Midbrain (tissue), 1 donor: ENCODE measurements at places on chromosomes 4 and X.

GRCh38 chr4:125169192-125169591 is 145.6 kb upstream of the FAT4 start:
- DNase-seq = no peak

- no peak for DNase-seq
Observed at GRCh38 chrX:101394372-101394771, 3.6 kb downstream of the RPL36A start.

GRCh38 chr4:179631321-179631720 is 2189.1 kb upstream of the AGA start:
- no peak for DNase-seq

- peak; percentile 46 for DNase-seq
Observed at GRCh38 chr4:169340834-169341233, 70.1 kb upstream of the SH3RF1 start.

DNA sequence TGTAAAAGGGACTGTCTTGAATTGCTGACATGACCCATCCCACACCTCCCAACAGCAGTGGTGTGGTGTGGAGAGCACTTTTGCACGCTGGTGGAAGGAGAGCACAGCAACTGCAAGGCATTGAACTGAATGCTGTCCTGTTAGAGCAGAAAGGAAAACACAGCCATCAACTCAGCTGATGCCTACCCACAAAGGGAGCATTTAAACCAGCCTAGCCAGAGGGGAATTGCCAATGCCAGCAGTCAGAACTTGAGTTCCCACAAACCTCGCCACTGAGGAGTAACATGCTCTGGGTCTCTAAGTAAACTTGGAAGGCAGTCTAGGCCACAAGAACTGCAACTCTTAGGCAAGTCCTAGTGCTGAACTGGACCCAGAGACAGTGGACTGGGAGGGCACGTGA is 31.9 kb downstream of the MAGED4 start:
- DNase-seq = no peak

DNA sequence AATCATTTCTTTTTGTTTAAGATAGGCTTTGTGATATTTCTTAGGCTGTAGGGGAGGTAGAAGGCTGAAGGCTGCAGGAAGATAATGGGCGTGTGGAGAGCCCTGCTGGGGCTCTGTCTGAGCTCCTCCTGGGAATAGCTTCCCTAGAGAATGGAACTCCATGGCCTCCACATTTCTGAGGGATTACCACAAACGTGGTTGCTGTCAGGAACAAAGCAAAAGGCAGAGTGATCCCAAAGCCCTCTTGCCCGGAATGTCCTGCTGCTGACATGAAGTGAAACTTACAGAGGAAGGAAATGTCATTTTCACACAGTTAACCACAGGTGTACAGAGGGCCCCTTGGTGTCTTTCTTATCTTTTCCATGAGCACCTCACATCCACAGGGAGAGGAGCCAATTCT is 89.3 kb downstream of the DDIT4L start:
- DNase-seq = no peak

- DNase-seq = no peak
Observed at GRCh38 chrX:42399632-42400024, 378.3 kb downstream of the PPP1R2C start.

DNA sequence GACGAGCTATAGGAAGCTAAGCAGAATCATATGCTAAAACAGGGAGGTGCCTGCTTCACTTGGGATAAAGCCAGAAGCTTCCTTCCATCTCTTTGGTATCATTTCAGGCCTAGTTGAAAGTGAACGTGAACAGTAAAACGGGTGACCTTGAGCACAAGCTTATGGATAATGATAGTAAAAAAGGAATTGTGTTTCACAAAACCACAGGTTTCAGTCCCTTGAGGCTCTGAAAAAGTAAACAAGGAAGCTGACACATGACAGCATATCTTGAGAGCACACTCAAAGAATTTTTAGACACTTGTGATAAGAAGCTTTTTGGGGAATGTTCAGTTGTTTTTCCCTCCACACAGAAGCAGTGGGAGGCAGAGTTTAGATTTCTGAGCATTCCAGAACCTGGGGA is 286.1 kb downstream of the DCHS2 start:
- no peak for DNase-seq

- no peak for DNase-seq
Observed at GRCh38 chr4:43234626-43235415, 342.3 kb downstream of the GRXCR1 start.

DNA sequence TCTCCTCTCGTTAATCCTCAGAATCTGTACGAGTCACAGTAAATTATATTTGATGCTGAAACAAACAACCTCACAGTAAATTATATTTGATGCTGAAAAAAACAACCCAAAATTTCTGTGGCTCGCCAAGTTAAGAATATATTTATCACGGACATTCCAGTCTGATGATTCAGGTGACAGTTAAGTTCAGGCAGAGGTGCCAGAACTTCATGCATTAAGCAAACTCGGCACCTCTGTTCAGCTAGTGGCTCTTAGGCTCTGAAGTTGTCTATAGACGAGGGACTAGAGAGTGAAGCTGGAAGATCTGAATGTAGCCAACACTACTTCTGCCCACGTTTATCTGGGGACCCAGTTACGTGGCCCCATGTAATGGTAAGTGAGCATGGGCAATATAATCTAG is 132.2 kb upstream of the AGA start:
- no peak for DNase-seq

DNA sequence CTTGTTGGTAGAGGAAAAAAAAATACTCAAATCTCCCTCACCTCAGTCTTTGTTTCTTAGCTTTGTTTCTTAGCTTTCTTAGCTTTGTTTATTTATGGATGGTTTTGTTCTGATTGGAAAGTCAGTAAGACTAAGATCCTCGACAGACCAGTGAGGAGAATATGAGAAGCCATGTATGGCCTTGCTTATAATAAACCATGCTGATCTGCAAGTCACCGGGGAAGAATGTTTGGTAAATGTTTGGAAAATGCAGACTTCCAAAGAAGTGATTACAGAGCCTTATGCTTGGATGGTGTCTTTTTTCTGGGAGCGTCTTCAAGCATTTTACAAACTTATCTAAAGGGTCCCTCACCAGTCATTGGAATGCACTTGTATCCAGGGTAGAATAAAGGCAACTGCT is 90.1 kb upstream of the NOCT start:
- DNase-seq = no peak

GRCh38 chr4:144179152-144179739 is 38.7 kb upstream of the GYPA start:
- no peak for DNase-seq

- no peak for DNase-seq
Observed at GRCh38 chr4:10688846-10689245, 4.3 kb upstream of the CLNK start.

- peak; percentile 44 for DNase-seq
Observed at GRCh38 chrX:24259544-24260240, 54.2 kb downstream of the SUPT20HL2 start.

DNA sequence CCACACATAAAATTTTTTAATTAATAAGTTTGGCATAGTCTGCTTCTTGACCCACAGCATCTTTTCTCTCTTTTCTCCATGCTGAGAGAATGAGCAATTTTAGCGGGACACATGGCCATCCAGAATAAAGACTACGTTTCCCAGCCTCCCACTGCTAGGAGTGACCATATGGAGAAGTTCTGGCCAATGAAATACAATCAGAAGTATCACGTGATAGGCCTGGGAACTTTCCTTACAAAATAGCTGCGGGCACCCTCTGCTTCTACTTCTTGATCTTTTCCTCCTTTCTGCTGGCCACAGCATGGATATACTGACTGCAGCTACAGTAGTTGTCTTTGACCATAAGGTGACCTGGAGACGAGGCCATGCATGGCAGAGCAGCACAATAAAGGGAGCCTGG is 348.0 kb downstream of the BCOR start:
- DNase-seq = no peak

- peak; percentile 13 for DNase-seq
Observed at GRCh38 chr4:11720292-11720691, 291.6 kb upstream of the HS3ST1 start.

DNA sequence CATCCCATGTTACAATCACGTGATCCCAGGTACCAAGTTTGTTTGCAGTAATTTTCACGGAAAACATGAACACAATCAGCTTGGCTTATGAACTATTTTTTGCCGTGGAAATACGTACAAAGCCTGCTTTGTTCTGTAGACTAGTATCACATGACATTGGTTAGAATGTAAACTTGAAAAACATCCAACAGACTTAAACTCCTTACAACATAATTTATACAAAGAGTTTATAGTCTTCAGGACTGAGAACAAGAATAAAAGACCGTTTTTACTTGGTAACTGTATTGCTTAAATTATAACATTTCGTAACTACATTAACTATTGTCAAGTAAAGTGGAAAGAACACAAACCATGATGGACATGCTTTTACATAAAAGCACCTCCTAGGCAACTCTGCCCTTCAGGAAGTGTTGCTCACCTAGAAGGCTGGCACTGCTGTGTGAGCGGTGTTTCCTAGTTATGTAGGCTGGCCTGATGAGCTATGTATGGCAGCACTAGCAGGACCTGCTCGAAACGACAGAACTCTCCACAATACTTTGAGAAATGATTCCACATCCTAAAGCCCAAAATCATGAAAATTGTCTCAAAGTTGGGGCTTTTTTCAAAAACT is 41.8 kb upstream of the WDR1 start:
- DNase-seq = no peak

DNA sequence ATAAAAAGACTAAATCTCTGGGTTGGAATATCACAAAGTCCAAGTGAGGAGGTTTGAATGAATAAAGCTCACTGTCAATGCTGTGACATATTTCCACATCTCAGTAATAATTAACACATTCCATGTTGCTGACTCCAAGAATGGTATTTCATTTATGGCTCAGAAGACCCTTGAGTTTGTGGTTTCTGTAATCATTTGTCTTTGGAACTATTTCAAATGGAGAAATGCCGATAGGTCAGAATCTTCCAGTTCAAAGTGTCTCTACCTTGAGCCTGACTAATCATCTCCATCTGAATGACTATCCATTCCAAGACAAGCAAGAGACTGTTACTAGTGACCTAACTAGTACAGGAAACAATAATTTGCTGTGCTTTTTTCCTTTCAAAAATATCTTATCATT is 24.2 kb upstream of the SLC2A9 start:
- no peak for DNase-seq

GRCh38 chr4:148573296-148573695 is 131.1 kb upstream of the NR3C2 start:
- no peak for DNase-seq

DNA sequence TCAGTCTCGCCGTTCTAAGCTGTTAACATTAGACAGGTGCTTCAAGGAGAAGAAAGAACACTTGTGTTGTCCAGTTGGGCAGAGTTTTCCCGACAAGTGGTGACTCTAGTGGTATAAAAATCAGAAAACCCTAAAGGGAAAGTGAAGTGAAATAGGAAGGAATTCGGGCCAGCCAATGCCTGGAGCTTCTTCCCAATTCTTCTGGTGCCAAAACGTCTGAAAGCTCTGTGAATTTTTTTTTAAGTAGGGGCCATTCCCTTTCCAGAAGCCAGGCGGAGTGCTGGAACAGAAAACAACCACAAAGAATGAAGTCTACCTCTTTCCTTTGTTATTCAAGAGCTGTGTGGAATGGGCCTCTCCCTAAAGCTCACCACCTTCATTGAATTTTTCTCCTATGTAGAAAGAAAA is 43.1 kb upstream of the PPARGC1A start:
- DNase-seq = no peak

DNA sequence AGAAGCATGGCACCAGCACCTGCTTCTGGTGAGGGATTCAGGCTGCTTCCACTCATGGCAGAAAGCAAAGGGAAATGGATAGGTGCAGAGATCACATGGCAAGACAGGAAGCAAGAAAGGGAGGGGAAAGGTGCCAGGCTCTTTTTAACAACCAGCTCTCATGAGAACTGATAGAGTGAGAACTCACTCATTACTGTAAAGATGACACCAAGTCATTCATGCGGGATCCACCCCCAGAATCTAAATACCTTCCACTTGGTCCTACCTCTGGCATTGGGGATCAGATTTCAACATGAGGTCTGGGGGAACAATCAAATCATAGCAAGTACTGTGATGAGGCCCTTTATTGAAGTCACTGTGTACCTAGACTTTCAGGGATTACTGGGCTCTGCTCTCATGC is 72.0 kb upstream of the PRDM5 start:
- DNase-seq = no peak

DNA sequence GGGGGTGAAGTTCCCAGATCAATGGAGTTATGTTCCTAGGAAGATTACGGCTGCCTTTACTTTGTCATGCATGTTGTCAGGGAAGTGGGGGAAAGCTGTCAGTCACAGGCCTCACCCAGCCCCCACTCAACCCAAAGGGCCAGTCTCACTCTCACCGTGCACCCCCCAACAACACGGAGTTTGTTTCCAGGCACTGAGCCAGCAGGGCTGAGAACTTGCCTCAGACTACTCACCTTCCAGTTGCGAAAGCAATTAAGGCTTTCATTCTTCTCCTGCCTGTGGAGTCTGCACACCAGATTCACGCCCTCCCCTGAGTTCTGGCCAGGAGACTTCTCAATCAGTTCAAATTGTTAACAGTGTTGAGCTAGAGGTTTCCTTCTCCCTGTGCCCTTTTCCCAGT is 114.3 kb downstream of the SH3BGRL start:
- DNase-seq = no peak

DNA sequence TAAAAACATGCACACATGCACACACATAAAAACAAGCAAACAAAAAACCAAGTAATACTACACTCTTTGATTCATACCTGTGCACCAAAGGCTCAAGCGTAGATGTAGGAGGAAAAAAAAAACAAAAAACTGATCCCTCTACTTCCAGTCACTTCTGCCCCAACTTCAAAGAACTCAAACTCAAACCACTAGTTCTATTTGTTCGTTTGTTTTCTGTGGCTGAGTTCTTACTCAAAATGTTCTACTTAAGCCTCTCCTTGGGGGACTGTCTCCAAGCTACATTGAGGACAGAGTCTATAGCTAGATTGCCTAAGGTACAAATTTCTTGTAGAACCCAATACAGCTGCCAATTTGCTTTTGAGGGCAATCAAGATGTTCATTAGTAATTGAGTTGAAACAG is 171.0 kb upstream of the ATOH1 start:
- peak; percentile 28 for DNase-seq

- no peak for DNase-seq
Observed at GRCh38 chrX:67720344-67720743, 176.5 kb downstream of the AR start.

DNA sequence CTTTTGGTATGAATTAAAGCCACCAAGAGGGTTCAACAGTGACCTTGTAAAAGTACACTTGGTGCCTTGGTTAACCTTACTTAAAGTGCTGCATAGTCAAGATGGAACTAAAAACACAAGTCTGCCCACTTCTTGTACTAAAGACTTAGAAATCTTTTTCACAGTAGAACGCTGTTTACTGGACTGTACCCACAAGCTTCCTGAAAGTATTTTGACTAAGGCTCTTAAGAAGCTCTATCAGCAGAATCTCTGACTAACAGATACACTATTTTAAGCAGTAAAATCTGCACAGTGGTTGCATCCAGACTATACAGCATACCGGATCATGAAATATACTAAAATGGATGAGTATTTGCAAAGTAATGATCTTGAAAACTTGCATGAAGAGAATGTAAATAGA is 7.2 kb downstream of the RAB28 start:
- DNase-seq = no peak

- no peak for DNase-seq
Observed at GRCh38 chrX:39967348-39967747, 130.4 kb downstream of the BCOR start.

- DNase-seq = no peak
Observed at GRCh38 chrX:13414006-13414647, 94.3 kb upstream of the ATXN3L start.
